Hepatic stellate cell (primary cell): ENCODE measurements at places on chromosomes 5 and 9.

GRCh38 chr9:109419531-109419930 is 78.6 kb downstream of the PTPN3 start:
- no peak for DNase-seq

- DNase-seq, result no peak
These were observed 462.4 kb downstream of the PRR16 start for GRCh38 chr5:120926471-120926870.

- peak; percentile 51 for DNase-seq
These were observed 123.2 kb downstream of the MYO10 start for GRCh38 chr5:16812911-16813310.

- no peak for DNase-seq
These were observed 7.4 kb downstream of the CPLX2 start for GRCh38 chr5:175878544-175879438.

- no peak for DNase-seq
These were observed 20.7 kb downstream of the ITGA2 start for GRCh38 chr5:53009816-53010215.
